H9 (cell line): ENCODE measurements at places on chromosomes 13 and 19.

DNA sequence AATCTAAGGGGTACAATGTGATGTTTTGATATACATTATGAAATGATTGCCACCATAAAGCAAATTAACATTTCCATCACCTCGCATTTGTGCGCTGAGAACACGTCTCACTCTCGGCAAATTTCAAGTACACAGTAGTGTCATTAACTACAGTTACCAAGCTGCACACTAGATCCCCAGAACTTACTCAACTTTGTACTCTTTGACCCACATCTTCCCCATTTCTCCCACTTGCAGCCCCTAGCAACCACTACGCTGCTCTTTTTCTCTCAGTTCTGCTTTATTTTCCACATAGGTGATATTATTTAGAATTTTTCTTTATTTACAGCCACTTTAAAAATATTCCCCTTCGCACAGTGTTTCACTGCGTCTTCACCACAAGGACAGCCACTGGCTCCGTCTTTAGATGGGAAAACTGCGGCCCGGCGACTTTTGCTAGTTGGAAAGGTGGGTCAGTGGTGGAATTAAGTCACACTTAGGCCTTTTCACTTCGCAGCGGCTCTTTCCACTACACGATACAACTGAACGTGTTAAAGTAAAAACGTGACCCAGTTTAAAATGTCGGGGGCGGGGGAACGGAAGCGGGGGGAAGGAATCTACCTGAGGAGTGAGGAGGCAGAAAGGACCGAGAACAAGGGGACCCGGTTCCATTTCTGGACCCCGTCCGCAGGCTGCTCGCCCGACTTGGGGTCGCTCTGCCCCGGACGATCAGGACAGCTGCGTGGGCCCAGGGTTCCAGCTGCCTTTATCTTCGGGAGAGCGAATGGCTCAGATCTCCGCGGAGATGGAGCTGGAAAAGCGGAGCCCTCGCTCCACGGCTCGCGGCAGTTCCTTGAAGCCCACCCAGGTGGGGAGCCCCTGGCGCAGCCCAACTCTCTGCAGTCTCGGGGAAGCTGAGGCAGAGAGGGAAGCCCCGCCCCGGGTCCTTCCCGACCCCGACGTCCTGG, 486.1 kb downstream of the UQCRFS1 start:
- no peak overlapping the region for H3K27ac ChIP-seq
- no peak overlapping the region for H3K4me3 ChIP-seq
- DNase-seq, result no peak
- no peaks in the 10 kb centered on the region for H3K27me3 ChIP-seq
- H3K4me1 ChIP-seq, result no peaks in the 10 kb centered on the region
- no peaks in the 10 kb centered on the region for H3K36me3 ChIP-seq

DNA sequence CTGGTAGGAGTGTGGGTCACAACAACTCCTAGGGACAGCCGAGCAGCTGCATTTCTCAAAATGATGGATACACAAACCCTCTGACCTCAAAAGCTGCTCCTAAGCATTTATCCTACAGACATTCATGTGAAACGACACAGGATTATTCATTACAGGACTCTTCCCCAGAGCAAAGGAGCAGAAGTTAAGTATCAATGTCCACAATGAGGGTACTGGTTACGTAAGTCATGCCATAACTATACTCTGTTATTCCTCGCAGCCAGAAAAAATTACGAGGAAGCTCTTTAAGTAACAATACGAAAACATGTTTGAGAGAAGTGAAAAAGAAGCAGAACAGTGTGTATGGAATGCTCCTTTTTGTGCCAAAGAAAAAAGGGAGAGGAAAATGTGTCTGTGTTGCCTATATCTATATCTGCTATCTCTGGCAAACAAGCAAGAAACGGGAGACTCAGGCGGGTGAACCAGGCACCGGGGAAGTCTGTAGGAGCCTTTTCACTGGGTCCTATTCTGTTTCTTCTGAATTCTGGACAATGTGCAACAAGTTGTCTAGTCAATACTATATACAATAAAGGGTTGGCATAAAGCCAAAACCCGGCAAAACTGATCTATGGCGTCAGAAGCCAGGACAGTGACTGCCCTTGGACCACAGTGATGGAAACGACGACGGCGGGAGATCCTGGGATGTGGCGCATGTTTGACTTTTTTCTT, 1.3 kb downstream of the ISOC2 start:
- H3K36me3 ChIP-seq, result peaks cover 8% of the 10 kb centered on the region
- H3K27ac ChIP-seq, result no peak overlapping the region
- no peak for DNase-seq
- no peaks in the 10 kb centered on the region for H3K27me3 ChIP-seq

GRCh38 chr13:99087098-99087953, 109.5 kb upstream of the DOCK9 start:
- peaks cover 2% of the 10 kb centered on the region; the same call in 1 of the 2 replicates for H3K4me1 ChIP-seq
- H3K36me3 ChIP-seq, result no peaks in the 10 kb centered on the region
- H3K4me3 ChIP-seq, result peak overlapping the region; percentile 86
- peak; percentile 97 for DNase-seq

GRCh38 chr19:5559804-5560133, 8.0 kb downstream of the TINCR start:
- no peak overlapping the region for H3K27ac ChIP-seq
- no peaks in the 10 kb centered on the region for H3K27me3 ChIP-seq
- DNase-seq, result no peak
- no peak overlapping the region for H3K4me3 ChIP-seq
- H3K36me3 ChIP-seq, result peaks cover 4% of the 10 kb centered on the region; the same call in 1 of the 3 replicates
- no peaks in the 10 kb centered on the region; the same call in 1 of the 2 replicates for H3K4me1 ChIP-seq

DNA sequence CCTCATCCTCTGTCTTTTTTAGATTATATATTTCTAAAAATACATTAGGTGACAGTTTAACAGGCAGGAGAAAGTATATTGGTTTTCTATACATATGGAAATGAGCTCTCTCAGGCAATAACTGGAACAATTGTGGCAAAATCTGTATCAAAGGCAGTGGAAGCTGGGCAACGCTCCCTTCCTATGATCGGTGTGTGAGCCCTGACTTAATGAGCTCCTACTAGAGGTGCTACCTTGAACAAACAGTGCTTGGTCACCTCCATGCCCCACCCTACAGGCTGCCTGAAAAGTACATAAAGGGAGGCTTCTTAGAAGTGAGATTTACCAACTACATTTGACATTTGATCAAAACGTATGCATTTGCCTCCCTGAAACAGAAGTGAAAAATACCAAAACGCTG, 185.3 kb downstream of the EFNB2 start:
- H3K27ac ChIP-seq, result no peak overlapping the region
- no peak for DNase-seq
- no peak overlapping the region for H3K4me3 ChIP-seq
- no peaks in the 10 kb centered on the region; the same call in 2 of the 3 replicates for H3K36me3 ChIP-seq
- H3K27me3 ChIP-seq, result no peaks in the 10 kb centered on the region

DNA sequence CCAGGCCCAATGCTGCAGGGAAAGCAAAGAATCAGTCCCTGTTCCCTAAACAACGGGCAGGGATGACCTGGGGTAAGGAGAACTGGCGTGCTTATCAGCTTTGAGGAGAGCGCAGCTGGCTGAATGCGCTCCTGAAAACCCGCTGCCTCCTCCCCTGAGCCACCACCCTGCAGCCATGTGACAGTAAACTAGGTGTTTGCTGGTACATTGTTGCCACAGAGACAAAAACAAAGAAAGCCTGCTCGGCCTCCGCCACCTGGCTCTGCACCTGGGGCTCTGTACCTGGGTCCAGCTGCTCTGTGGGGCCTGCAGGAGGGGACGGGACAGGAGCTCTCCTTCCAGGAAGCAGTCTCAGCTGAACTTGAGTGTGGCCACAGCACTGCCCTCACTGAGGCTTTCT, 21.8 kb downstream of the MCF2L start:
- no peak overlapping the region for H3K27ac ChIP-seq
- no peaks in the 10 kb centered on the region; the same call in 1 of the 2 replicates for H3K4me1 ChIP-seq
- H3K27me3 ChIP-seq, result no peaks in the 10 kb centered on the region
